ENCODE measurements at places on chromosomes 6 and 20.

DNA sequence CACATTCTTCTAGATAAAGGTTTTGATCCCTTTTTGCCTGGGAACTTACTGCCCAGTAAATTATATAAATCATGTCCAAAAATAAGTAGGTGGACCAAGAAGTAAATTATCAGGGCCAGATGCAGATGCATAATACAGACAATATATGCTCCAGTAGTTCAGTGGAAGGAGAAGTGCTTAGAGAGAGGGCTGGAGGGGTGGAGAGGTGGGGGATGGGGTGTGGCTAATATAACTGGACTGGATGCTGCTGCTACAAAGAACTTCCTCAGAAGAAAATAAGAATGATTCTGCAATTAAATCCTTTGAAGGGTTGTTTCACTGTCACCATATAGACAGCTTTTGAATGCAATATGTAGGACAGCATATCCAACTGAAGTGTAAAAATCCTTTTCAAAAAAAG lies 14.8 kb upstream of the TFAP2D start:
- H3K27ac ChIP-seq: no peak overlapping the region
- DNase-seq: no peak
- no peaks in the 10 kb centered on the region for H3K4me1 ChIP-seq
- no peaks in the 10 kb centered on the region for H3K36me3 ChIP-seq
- H3K4me3 ChIP-seq: no peak overlapping the region
- no peaks in the 10 kb centered on the region for H3K27me3 ChIP-seq

GRCh38 chr20:18837718-18838117 lies 24.1 kb downstream of the SCP2D1 start:
- no peaks in the 10 kb centered on the region for H3K4me1 ChIP-seq
- no peak overlapping the region for H3K27ac ChIP-seq
- no peak overlapping the region for H3K4me3 ChIP-seq
- H3K27me3 ChIP-seq: no peaks in the 10 kb centered on the region

GRCh38 chr20:21503345-21503744 lies 10.5 kb downstream of the NKX2-2 start:
- H3K36me3 ChIP-seq: no peaks in the 10 kb centered on the region
- H3K27me3 ChIP-seq: peaks cover 6% of the 10 kb centered on the region
- H3K4me3 ChIP-seq: no peak overlapping the region
- DNase-seq: no peak
- no peak overlapping the region for H3K27ac ChIP-seq
- peaks cover 5% of the 10 kb centered on the region for H3K4me1 ChIP-seq

DNA sequence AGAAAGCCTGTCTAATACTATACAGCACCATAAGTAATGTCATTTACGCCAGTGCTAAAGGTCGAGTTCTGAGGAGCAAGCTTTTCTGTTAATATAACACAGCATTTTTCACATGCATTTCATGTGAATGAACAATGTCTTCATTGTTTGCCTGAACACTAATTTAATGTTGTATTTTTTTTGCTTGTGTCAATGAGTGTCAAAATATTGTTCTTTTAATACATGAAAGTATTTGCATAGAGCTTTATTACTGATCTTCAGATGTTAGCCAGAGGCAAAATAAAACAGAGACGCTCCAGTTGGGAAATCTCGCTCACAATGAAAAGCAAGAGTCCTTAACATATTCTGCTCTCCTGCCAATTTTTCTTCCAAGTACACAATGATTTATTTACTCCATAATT lies 151.8 kb downstream of the FOXC1 start:
- DNase-seq: no peak
- no peak overlapping the region for H3K4me3 ChIP-seq
- H3K36me3 ChIP-seq: no peaks in the 10 kb centered on the region

GRCh38 chr20:48999890-49000870 lies 45.9 kb upstream of the CSE1L start:
- H3K27me3 ChIP-seq: no peaks in the 10 kb centered on the region
- H3K36me3 ChIP-seq: no peaks in the 10 kb centered on the region
- no peaks in the 10 kb centered on the region for H3K4me1 ChIP-seq
- no peak overlapping the region for H3K4me3 ChIP-seq
- no peak for DNase-seq

DNA sequence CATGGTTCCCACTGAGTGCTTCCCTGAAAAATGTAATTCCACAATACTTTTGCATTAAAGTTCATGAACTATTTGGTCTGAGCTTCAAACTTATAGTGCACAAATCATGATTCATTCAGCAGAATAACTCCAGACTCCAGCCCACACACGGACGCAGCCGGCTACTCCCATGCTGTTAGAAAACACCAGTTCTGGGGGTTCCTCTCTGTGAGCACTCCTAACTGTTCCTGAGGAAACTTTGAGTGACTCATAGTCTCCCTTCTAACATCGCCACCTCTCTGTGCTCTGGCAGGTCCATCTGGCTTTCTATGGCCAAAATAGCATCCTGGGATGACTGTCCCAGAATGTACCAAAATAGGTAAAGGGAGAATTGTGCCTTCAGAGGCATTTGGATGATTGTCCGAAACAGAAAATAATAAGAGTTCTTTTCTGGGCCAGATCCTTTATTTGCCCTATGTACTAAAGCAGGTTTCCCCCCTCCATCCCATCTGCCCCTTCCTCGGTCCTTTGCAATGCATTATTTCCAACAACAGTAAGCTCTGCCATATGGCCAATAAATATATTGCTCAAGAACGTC lies 32.3 kb upstream of the LY86 start:
- H3K4me3 ChIP-seq: no peak overlapping the region
- no peak overlapping the region for H3K27ac ChIP-seq
- DNase-seq: no peak
- no peaks in the 10 kb centered on the region for H3K4me1 ChIP-seq

DNA sequence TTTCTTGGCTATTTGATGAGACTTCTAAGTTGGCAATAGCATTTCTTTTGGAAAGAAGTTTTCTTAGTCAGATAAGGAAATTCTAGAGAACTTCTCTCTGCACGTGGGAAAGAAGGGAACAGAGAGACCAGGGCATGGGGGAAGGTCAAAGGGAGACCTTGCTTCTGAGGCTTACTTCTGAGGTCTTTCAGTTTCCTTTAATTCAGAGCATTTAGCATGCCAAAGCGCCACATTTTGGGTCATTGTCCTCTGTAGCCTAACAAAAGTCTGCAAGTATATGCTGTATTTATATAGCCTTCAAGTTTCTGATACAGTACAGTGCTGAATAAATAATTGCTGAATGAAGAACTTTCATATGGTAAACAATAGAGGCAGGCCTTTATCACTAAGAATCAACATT lies 95.6 kb downstream of the SAMD3 start:
- H3K36me3 ChIP-seq: no peaks in the 10 kb centered on the region
- no peak overlapping the region for H3K27ac ChIP-seq
- peaks cover 11% of the 10 kb centered on the region for H3K4me1 ChIP-seq
- no peaks in the 10 kb centered on the region for H3K27me3 ChIP-seq
- no peak overlapping the region for H3K4me3 ChIP-seq

GRCh38 chr6:155388591-155388990 lies 67.0 kb downstream of the NOX3 start:
- no peak overlapping the region for H3K27ac ChIP-seq
- H3K36me3 ChIP-seq: no peaks in the 10 kb centered on the region
- no peaks in the 10 kb centered on the region for H3K27me3 ChIP-seq
- H3K4me1 ChIP-seq: no peaks in the 10 kb centered on the region
- no peak overlapping the region for H3K4me3 ChIP-seq
- DNase-seq: no peak

GRCh38 chr6:32931211-32931610 lies 9.6 kb downstream of the HLA-DMB start:
- H3K4me1 ChIP-seq: no peaks in the 10 kb centered on the region
- H3K36me3 ChIP-seq: no peaks in the 10 kb centered on the region
- H3K4me3 ChIP-seq: no peak overlapping the region
- no peaks in the 10 kb centered on the region for H3K27me3 ChIP-seq
- DNase-seq: no peak

DNA sequence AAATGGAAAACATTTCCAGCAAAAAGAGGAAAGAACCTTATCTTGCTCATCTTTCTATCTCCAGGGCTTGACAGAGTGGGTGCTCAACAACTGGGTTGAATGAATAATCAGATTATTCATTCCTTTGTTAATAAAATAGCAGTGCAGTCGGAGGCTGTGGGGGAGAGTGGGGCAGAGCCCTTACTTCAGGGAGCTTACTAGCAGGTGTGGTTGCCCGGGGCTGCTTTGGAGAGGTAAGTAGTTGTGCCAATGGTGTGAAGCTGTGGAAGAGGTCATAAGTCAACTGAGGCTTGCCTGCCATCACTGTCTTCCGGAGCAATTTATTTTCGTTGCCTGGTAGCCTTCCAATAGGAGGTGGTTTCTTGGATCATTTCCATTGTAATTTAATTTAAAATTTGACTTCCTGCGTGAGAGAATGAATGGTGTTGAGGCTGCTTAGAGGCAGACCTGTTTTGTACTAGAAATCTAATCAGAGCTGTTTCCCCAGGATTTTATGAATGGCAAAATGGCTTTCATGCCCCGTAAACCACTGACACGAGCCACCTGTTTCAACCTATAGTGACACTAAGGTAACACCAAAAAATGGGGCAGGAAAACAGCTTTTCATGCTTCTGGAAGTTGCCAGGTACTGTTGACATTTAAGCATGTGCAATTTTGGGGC lies 51.4 kb downstream of the ZDHHC14 start:
- no peak overlapping the region for H3K4me3 ChIP-seq
- H3K27me3 ChIP-seq: peaks cover 4% of the 10 kb centered on the region
- no peaks in the 10 kb centered on the region for H3K36me3 ChIP-seq
- no peaks in the 10 kb centered on the region for H3K4me1 ChIP-seq
- DNase-seq: no peak

Measured in T-cell (primary cell).